Stomach (tissue), 19 donors: ENCODE measurements at places on chromosomes 5 and 9. TPM values are rescaled to one million over a fixed set of nuclear protein-coding genes. Genes with fewer than 3 reads are reported as not detected.

The IFNA2 gene
- polyA plus RNA-seq = not detected

The SEMA6A gene
- 1.4 TPM for polyA plus RNA-seq

The PCDHGA6 gene
- 0.38 TPM for polyA plus RNA-seq

The CDH6 gene
- polyA plus RNA-seq = 0.31 TPM

The ADCY2 gene
- polyA plus RNA-seq = 0.68 TPM

The CCNJL gene
- 4.5 TPM for polyA plus RNA-seq

The HDAC3 gene
- polyA plus RNA-seq = 51.8 TPM

The APBA1 gene
- polyA plus RNA-seq = 0.50 TPM

The BTNL8 gene
- 1.3 TPM for polyA plus RNA-seq

The CSF2 gene
- not detected for polyA plus RNA-seq

The IGIP gene
- polyA plus RNA-seq = 4.6 TPM

The ACSL6 gene
- 0.45 TPM for polyA plus RNA-seq

The CDC25C gene
- 2.1 TPM for polyA plus RNA-seq

The WHRN gene
- 8.5 TPM for polyA plus RNA-seq

The FAM221B gene
- polyA plus RNA-seq = not detected

The PDZD2 gene
- 4.9 TPM for polyA plus RNA-seq

The PCDHB11 gene
- polyA plus RNA-seq = 0.30 TPM
